ENCODE measurements at places on chromosomes 6 and 20.

GRCh38 chr6:2961506-2961905 is 9.9 kb downstream of the SERPINB6 start:
- no peak for DNase-seq

DNA sequence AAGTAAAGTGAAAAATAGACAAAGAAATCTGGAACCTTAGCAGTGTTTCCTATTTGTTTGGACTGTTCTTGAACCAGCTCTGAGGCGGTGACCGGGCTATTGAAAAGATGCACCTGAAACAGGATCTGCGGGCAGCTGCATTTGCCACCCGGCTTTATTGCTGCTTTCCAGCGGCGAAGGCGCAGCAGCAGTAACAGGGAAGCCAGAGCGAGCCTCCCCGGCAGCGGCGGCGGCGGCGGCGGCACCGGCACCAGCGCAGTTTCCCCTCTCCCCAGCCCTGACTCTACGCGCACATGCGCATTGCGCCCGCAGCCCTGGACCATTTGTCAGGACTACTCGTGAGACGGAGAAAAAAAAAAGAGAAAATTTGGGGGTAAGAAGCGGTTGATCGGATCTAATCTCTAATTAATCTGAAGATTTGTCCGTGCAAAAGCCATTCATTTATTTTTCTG is at the start of gene L3MBTL3:
Gene L3MBTL3, plus strand, starts transcription at position 290 of the 452 bp plus-strand sequence. CDS start 24,119 bp downstream, outside the sequence.
- DNase-seq, result peak; percentile 78

DNA sequence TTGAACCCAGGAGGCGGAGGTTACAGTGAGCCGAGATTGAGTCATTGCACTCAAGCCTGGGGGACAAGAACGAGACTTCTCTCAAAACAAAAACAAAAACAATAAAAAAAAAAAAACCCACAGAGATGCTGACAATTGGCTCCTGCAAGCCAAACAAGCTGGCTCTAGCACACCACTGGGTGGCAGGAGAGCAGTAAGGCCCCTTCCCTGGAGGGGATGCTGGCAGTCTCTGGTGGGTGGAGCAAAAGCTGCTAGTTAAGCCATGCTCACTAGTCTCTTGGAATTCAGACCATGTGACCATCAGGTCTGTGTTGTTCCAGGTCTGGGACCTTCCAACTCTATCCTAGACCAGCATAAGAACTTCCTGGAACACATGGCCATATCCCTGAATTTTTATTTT is 18.9 kb upstream of the DSN1 start:
- peak; percentile 83 for DNase-seq

DNA sequence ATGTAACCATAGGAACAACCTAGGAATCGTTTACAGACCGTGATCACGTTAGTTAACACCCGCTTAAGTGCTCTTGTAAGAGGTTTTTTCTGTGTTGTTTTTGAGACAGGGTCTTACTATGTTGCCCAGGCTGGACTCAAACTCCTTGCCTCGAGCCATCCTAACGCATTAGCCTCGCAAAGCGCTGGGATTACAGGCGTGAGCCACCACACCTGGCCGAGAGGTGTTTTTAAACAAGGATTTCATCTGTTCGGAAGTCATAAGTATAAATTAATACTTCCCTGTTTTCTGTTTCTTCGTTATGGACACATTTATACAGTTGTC is 727 bp downstream of the MRS2 start:
- DNase-seq, result no peak

DNA sequence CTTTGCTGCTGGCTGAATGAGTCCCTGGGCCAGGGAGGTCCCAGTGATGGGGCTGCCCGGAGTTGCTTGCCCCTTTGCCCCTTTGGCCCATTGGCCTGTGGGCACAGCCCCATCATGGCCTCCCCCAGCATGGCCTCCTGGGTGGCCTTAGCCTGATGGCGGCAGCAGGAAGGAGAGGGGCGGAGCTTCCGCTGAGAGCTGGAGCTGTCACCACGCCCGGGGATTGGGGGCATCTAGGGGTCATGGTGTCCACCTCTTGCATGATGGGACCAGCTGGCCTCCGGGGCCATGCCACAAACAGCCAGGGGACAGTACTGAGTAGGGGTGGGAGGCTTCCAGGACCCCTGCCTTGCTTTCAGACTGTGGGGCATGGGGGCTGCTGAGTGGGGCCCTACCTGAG is 31.5 kb upstream of the GATA5 start:
- no peak for DNase-seq

DNA sequence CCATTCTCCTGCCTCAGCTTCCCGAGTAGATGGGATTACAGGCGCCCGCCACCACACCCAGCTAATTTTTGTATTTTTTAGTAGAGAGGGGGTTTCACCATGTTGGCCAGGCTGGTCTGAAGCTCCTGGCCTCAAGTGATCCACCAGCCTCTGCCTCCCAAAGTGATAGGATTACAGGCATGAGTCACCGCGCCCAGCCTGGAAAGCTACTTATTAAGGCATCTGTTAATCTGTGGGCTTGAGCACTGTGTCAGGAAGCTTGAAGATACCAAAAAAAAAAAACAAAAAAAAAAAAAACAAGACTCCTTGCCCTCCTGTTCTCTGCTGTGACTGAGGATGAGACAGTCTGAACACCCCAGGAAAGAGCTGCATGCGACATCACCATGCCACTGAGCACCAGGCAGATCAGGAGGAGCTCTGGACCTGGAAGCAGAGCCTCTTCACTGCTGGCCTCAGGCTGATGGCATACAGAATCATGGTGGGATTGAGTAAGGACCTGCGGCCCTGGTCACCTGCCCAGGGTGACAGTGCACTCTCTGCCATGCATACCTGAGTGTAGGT is 166.5 kb upstream of the SNX9 start:
- no peak for DNase-seq

DNA sequence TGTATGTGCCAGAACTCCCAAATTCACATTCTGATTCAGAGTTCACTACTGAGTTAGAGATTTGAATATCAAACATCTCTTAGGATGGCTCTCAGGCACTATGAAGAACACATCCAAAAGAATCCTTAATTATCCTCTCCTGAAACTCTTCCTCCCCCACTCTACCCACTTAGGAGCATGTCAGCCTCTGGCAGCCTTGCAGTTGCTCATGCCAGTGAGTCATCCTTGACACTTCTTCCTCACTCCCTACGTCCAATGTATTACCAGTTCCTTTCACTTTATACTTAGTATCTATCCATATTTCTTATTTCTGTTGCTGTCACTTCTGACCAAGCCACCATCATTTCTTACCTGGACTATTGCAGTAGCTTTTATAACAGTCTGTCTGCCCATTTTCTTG is 192.0 kb upstream of the IMPG1 start:
- DNase-seq, result no peak

DNA sequence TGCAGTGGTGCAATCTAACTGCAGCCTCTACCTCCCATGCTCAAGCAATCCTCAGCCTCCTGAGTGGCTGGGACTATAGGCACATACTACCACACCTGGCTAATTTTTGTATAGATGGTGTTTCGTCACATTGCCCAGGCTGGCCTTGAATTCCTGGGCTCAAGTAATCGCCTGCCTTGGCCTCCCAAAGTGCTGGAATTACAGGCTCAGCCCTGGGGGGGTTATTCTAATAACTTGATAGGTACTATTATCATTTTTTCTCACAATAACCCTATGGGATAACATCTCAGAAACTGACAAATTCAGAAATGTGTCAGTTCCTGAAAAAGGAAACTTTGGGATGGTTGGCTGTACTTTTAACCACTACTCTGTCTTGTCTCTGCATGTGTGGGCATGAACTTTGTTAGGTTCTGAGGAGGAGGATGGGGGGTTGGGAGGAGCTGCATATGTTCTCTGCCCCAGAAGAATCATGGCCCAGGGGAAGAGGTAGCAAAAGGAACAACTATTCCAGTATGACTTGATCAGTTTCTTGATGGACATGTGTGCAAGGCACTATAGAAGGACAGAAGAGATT is 169.9 kb downstream of the CARMIL1 start:
- DNase-seq, result no peak

GRCh38 chr6:127946388-127946787 is 45.5 kb upstream of the THEMIS start:
- no peak for DNase-seq

DNA sequence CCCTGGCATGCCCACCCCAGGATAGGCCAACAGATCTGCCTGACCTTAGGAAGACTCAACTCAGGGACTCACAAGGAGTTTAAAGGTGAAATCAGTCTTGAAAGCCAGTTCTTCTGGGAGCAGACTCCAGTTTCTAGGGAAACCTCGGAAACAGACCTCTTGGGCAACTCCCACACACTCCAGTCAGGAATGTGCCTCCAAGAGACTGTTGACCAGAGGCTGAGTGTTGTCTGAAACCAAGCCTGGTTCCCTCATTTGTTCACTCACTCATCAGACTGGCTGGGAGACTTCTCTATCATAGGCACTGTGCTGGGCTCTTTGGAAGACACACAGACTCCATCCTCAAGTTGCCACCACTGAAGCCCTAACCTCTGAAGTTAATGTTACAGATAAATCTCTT is 1.8 kb downstream of the TREM1 start:
- DNase-seq, result no peak

GRCh38 chr20:40679184-40679583 is 9.9 kb downstream of the MAFB start:
- DNase-seq, result no peak

GRCh38 chr20:41260734-41261220 is 56.8 kb downstream of the ZHX3 start:
- DNase-seq, result no peak

DNA sequence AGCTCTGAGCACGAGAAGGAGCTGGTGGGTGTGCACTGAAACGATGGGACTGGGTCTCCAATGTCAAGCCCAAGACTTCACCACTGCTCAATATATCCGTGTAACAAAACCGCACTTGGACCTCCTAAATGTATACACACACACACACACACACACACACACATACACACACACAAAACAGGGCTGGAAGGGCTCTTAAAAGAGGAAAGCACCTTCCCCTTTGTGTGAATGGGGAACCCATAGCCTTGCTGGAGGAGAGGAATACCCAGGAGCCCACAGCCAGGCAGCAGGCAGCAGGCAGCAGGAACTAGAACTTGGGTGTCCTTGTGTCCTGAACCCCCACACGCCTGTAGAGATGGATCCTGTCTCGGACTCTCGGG is 29.8 kb downstream of the TGM2 start:
- no peak for DNase-seq

- DNase-seq, result no peak
Measured at GRCh38 chr20:19975901-19976300, 41.3 kb upstream of the NAA20 start.

DNA sequence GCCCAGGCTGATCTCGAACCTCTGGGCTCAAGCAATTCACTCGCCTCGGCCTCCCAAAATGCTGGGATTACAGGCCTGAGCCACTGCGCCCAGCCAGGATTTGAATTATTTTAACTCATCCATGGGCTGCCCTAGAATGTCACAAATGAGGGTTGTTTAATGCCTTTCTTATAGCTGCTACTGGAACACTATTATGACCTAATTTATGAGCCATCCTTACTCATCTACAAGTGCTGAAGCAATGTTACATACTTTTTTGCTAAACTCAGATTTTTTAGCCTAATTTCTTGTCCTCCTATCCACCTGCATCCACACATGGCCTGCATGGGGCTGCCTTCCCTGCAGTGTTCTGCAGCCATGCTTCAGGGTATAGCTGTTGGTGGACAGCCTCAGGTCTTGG is 59.9 kb downstream of the RTN4IP1 start:
- DNase-seq, result no peak

DNA sequence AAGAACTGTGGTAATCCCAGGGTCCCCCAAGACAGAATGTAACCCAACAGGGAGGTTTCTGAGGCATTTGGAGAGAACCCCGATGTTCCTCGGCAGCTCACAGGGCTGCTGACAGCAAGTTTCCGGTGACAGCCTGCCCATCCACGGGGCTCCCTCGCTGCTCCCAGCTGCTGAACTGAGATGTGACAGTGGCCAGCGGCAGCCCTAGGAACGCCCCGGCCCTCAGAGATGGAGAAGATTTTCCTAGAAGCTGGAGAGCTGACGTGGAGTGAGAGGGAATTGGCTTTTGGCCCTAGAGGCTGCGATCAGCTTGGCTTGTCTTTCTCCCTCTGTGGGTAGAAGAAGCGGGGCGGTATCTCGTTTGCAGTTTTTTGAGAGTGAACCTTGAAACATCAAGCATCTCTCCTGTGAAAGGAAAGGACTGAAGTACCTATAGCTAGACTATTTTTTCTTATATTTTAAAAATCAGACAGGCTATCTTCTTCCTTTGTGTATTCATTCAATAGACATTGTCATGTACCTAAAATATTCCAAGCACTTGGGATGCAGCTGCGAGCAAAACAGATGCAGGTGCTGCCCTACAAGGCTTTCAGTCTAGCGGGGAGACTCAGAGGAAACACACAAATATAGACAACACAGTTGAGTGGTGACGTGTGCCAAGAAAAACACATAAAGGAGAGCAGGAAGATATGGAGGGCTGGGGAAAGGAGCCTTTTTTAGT is 28.4 kb upstream of the NFATC2 start:
- DNase-seq, result no peak

DNA sequence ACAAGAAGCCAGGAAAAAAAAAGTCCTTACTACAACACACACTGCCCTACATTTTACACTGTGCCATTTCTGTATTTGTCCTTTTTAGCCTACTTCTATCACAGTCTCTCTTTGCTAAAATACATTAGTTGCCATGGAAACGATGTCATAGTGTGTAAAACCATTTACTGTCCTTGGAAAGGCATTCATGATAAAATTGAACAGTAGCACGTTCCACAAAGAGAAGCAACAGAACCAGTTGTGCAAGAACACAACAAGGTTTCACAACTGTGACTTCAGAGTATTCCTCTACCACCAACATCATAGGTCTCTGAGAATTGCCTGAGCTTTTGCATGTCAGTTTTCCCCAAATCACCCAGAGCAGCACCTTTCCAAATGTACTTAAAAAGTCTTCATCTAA is 20.5 kb downstream of the FYN start:
- DNase-seq, result peak; percentile 30

GRCh38 chr20:63166193-63167020 is 49.5 kb downstream of the YTHDF1 start:
- DNase-seq, result no peak

DNA sequence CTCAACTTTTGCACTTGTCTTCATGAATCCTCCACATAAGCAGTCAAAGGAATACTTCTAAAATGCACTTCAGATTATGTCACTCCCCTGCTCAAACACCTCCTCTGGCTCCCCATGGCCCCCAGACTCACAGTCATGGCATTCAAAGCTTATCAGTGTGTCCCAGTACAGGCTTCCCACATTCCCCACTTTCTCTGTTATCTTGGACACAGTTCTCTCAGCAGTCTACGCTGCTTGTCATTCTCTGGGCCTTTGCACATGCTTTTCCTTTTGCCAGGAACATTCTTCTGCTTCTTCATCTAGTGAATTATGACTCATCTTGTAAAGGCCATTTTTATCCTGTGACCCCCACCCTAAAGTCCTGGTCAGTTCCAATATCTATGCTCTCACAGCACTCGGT is 31.8 kb downstream of the SLC13A3 start:
- no peak for DNase-seq

All from T47D (cell line).